ENCODE measurements at places on chromosomes 12 and 14.

DNA sequence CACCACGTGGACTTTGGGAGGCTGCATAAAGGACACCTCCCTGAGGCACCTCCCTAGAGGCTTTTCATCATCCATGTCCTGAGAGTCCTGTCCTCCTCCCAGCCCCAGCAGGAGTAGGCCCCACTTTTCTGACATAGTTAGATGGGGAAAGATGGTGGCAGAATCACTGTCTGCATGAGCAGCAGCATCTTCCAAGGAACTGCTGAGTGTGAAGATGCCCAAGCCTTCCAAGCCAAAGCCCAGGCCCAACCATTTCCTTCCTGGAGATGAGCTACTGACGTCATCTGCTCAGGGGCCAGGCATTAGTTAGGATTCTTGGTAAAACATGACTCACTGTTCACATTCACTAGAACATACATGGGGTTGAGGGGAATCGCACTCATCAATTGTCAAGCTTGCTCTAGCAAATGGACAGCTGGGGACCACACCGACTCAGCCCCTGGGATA is 37.3 kb downstream of the VDR start:
- no peak for DNase-seq

DNA sequence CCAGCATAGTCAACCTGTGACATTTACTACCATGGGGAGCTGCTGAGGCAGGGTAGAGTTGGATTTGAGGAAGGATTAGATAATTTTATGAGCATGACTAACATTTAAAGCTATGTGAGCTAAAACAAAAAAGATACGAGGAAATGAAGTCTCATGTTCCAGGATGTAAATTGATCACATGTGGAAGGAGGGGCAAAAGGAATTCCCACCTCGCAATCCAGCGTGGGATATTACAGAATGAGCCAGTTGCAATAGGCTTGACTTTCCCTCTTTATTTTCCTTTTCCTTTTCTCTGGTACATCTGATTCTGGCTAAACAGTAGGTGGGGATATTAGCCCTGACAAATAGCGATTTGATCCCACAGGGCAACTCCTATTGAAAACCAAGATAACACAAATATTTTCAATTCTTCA is 214.9 kb upstream of the HMGA2 start:
- no peak for DNase-seq

DNA sequence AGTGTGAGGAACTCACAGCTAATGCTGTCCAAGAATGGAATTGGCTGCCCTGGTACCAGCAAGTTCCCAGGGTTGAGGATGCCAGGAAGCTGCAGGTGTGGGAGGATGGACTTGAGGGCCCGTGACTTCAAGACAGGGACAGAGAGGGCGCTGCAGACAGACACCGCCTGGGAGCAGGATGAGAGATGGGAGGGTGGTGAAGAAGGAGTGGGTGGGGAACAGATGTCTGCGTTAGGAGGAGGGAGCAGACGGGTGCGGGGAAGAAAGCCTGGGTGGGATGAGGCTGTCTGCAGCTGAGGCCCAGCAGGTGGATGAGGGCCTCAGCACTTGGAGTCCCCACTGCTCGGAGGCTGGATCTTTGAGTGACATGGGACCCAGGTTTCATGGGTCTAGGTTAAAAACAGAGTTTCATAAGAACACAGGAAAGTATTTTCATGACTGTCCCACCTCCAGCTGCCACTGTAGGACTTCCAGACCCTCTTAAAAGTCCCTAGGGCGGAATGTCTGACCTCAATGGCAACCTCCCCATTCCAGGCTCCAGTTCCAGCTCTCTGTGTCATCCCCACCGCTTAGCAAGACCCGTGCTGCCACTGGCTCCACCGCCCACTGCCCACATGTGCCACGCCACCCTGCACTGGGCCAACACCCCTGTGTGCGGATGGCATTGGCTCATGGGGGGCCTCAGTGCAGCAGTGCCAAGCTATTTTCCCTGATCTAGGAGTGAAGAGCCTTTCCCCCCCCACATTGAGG is 70.3 kb upstream of the SCN8A start:
- DNase-seq = no peak

- no peak for DNase-seq
These were observed 8.5 kb downstream of the KLHL33 start for GRCh38 chr14:20427231-20428009.

DNA sequence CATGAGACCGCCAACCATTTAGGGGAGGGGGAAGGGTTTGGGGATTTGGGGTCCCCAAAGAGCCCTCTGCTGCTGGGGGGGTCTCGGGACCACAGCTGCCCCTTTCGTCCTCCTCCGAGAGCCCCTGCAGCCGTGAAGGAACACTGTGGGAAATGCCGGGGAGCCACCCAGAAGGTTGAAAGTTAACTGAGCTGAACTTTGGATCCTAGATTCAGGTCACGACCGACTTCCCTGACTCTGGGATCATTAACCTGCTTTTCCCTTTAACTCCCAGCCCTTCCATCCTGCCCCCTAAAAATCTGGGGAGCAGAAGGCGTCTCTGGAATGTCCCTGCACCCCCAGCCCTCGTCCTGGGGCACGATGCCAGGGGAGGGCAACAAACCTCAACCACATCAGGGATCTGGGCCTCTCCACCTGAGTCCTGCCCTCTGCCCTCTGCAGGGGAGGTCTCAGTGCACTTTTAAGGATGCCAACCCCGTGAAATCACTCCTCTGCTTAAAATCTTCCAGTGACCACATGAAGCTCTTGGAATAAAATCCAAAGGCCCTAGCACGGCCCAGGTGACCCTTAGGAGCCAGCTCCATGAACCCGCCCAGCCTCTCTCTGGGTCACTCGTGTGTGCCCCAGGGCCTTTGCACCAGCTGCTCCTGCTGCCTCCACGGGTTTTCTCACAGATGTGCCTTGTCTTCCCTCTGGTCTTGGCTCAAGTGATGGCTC is 95.0 kb downstream of the RFLNA start:
- no peak for DNase-seq

DNA sequence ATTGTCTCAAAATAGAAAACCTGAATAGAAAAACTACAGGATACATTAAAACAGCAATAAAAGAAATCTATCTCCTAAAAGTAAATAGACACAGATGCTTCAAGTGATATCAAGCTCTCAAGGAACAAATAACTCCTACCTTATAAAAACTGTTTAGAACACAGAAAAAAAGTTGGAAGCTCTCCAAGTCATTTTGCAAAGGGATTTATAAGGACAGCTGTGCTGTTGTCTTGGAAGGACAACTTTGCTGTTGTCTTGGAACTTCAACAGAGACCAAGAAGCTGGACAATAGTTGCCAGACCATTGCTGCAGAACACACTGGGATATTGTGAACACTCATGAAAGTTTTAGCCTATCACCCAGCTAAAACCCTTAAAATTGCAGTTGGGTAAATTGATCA is 780.7 kb downstream of the FLRT2 start:
- no peak for DNase-seq

- no peak for DNase-seq
These were observed 219.8 kb upstream of the ATP2B1 start for GRCh38 chr12:89928467-89928866.

GRCh38 chr12:79547735-79548609 is 142.8 kb downstream of the PAWR start:
- no peak for DNase-seq

- DNase-seq = no peak
These were observed 295.1 kb upstream of the ATP2B1 start for GRCh38 chr12:90003688-90004087.

DNA sequence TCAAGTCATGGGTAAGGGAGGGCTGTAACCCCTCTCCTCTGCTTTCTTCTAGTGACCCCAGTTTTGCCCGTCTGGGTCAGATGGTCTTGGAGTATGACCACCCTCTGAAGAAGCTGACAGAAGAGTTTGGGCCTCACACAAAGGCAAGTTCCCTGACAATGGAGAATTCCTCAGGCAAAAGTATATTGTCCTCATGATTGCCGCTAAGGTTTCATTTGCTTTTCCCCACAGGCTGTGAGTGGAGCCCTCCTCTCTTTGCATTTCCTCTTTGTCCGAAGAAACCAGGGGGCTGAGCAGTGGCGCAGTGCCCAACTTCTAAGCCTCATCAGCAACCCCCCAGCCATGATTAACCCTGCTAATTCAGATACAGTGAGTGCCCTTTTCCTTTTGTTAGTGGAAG is 12.1 kb downstream of the NCKAP1L start:
- DNase-seq = no peak

DNA sequence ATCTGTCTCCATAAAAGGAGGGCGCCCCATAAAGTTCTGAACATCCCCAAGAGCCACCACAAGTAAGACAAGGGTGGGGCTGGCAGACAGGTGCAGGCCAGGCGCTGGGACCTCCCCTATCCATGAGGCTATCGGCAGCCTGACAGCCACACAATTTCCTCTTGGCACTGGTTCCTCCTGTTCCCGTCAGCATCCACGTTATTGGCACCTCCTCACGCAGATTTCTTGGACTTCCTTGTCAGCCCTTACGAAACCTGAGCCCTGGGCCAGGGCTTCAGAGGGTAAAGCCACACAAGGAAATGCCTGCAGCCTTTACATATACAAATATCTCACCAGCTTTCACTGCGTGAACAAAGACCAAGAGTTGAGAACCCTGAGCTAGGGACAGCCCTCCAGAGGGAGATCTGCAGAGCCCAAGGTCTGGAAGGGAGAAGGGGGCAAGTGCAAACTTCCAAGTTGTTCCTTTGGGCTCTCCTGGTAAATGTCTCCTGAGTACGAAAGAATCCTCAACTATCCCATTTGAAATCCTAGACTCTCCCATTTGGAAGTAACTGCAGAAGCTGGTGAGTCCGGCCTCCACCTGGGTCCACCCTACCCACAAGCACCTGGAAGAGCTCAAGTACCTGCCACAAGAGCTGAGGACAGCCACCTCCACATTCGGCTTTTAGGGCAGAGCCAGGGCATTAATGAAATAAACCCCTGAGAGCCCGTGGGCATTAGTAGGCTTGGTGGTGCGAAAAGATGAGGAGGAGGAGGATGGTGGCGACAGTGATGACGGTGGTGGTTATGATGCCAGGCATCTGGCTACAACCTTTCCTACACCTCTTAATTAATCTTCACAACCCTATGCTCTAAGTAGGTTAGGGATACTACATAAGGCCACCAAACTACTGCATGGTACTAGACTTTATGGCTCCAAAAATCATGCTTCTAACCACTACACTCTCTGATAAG is 5.5 kb upstream of the TC2N start:
- DNase-seq = no peak

- DNase-seq = no peak
These were observed 11.7 kb downstream of the PELI2 start for GRCh38 chr14:56129933-56130332.

Measured in stimulated activated CD8-positive, alpha-beta memory T cell treated with anti-CD3 and anti-CD28 coated beads, Interleukin-7, amount 100 ng/mL, for 1 hour (primary cell).